Activated naive CD4-positive, alpha-beta T cell treated with anti-CD3 and anti-CD28 coated beads for 36 hours (primary cell): ENCODE measurements at places on chromosomes 7 and 10.

DNA sequence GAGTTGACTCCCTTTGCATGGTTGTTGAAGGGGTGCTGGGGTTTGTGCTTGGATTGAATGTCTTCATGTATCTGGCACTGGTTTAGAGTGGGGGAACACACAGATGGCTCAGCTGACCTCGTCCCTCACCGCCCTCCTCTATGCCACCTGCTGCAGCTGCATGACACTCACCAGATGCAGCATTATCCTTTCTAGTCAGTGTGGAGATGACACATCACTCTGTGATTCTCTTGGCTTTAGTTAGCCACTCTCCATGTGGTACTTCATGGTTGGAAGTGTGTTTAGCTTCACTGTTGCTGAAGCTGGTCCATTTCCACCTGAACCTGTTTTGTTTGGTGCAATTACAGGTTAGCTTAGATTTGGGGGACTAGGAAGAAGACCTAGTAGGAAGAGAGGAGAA is 56.3 kb upstream of the BMPER start:
- H3K27ac ChIP-seq, result no peak overlapping the region
- H3K4me3 ChIP-seq, result no peak overlapping the region
- H3K36me3 ChIP-seq, result no peaks in the 10 kb centered on the region
- H3K27me3 ChIP-seq, result peaks cover 4% of the 10 kb centered on the region
- H3K4me1 ChIP-seq, result no peaks in the 10 kb centered on the region

DNA sequence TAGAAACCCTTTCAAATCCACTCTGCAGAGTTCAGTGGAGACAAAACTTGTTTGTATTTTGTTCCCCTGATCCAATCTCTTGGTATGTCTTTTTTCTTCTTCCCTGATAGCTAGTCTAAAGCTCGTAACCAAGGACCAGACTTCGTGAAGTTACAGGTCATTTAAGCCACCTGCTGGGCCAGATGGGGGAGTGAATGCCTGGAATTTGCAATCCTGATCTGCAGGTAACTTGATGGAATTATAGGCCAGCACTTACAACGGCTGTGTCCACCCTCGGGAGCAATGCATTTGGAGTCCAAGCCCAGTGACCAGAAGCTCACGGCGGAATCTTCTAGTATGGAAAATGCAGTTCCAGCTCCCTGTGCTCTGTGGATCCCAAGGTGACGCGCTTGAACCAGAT is 566.9 kb downstream of the TCERG1L start:
- no peak overlapping the region for H3K27ac ChIP-seq
- H3K4me1 ChIP-seq, result no peaks in the 10 kb centered on the region
- DNase-seq, result no peak
- no peaks in the 10 kb centered on the region for H3K27me3 ChIP-seq

GRCh38 chr10:116589926-116590325 is 833 bp upstream of the PNLIPRP1 start:
- H3K4me3 ChIP-seq, result no peak overlapping the region
- H3K27ac ChIP-seq, result no peak overlapping the region
- no peaks in the 10 kb centered on the region for H3K4me1 ChIP-seq
- no peaks in the 10 kb centered on the region for H3K36me3 ChIP-seq
- H3K27me3 ChIP-seq, result peaks cover 7% of the 10 kb centered on the region

DNA sequence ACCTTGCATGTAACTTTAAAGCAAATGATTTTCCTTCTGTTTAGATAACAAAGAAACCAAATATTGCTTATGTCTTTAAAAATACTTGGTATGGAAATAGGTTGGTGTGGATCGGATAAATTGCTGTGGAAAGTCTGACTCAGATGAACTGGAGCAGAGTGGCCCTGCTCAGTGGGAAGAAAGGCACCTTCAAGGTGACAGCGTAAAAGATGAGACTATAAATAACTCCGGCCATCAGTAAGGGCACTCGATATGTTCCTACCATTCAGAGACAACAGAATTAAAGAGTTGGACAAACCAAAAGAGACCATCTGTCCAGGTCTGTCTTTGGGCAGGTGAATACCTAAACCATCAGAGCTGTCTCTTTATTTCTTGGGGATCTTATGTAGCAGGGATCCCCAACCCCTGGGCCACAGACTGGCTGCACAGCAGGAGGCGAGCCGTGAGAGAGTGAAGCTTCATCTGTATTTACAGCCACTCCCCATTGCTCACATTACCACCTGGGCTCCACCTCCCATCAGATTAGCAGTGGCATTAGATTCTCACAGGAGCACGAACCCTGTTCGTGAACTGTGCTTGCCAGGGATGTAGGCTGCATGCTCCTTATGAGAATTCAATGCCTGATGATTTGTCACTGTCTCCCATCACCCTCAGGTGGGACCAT is 357.1 kb downstream of the PRPF18 start:
- H3K36me3 ChIP-seq, result no peaks in the 10 kb centered on the region
- H3K27ac ChIP-seq, result no peak overlapping the region
- no peaks in the 10 kb centered on the region for H3K27me3 ChIP-seq

DNA sequence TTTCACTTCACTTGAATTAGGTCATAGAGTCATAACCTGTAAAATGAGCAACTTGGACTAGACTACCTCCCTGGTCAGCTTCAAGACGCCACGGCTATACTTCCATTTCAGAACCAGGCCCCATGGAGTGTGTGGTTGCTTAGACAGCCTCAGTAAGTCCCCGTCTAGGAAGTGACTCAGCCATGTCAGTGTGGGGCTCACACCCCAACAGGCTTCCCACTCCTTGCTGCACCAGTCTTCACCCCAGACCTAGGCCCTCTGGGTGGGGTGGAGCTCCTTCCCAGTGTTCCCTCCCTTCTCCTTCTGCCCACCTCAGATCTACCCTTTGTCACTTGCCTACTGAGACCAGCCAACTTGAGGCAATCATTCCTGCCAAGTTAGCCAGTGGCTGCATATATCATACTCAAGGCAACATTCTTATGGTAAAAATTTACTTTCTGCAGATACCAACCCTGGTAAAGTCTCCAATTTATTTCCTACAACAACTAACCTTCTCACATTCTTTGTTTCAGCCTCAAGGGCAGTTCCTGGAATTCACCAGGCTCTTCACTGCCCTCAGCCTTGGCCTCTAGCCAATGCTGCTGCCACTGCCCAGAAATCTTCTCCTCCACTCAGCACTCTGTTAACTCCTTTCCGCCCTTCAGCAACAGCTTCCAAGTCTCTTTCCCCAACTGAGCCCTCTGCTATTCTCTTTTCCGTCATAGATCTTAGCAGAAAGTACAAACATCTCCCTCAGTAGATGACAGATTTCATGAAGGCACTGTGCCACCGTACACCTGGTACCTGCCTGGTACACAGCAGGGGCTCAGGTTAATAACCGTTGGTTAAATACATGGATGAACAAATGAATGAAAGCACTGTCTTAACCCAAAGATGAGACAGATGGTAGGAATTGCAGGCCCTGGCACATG is 31.3 kb upstream of the ZNRF2 start:
- no peak for DNase-seq
- H3K27me3 ChIP-seq, result no peaks in the 10 kb centered on the region
- no peak overlapping the region for H3K4me3 ChIP-seq
- H3K4me1 ChIP-seq, result peaks cover 16% of the 10 kb centered on the region
- H3K27ac ChIP-seq, result no peak overlapping the region
- H3K36me3 ChIP-seq, result no peaks in the 10 kb centered on the region

- no peak overlapping the region for H3K27ac ChIP-seq
- H3K36me3 ChIP-seq, result no peaks in the 10 kb centered on the region
- no peaks in the 10 kb centered on the region for H3K27me3 ChIP-seq
- no peak for DNase-seq
Measured at GRCh38 chr7:140317999-140318398, 80.3 kb downstream of the SLC37A3 start.

DNA sequence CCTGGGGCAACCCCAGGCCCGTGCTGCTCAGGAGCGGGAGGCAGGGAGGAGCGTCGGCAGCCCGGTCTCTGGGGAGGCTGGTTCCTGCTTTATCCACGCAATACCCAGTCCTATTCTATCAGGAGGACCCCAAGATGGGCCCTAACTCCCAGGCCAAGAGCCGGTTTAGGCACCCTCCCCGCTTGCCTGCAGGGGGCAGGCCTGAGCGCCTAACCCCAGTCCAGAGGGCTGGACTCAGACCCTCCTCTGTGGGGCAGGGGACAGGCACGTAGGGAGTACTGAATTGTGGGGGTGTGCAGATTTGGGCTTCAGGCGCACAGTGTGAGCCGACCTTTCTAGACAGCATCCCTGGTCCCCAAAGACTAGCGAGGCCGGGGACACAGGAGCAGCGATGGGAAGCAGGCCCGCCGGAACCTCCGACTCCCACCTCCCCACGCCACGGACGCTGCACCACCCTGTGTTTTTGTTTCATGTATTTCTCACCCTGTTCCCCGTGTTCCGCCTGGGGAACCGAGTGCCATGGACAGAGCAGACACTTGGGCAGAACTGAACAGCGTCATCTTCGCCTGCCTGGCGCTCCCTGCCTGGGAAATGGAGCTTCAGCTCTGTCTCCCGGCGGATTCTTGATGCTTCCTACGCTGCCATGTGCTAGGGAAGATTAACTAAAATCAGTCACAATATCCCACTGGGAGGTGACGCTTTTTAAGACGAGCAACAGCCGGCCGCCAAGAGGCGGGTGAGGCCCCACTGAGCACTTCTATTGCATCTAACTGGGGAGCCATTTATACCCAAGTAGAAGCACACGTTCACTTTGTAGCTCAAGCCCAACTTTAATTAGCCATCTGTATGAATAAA is 5.3 kb downstream of the NUDT1 start:
- no peak overlapping the region for H3K27ac ChIP-seq
- H3K4me3 ChIP-seq, result no peak overlapping the region
- peak; percentile 19 for DNase-seq
- H3K36me3 ChIP-seq, result peaks cover 19% of the 10 kb centered on the region
- H3K4me1 ChIP-seq, result peaks cover 20% of the 10 kb centered on the region
- H3K27me3 ChIP-seq, result no peaks in the 10 kb centered on the region

GRCh38 chr10:112752288-112752687 is 197.8 kb upstream of the TCF7L2 start:
- no peaks in the 10 kb centered on the region for H3K4me1 ChIP-seq
- DNase-seq, result no peak
- H3K27ac ChIP-seq, result no peak overlapping the region
- H3K27me3 ChIP-seq, result no peaks in the 10 kb centered on the region
- peaks cover 3% of the 10 kb centered on the region for H3K36me3 ChIP-seq

GRCh38 chr10:103692952-103693811 is 162.2 kb downstream of the SH3PXD2A start:
- peak; percentile 57 for DNase-seq
- H3K36me3 ChIP-seq, result no peaks in the 10 kb centered on the region

DNA sequence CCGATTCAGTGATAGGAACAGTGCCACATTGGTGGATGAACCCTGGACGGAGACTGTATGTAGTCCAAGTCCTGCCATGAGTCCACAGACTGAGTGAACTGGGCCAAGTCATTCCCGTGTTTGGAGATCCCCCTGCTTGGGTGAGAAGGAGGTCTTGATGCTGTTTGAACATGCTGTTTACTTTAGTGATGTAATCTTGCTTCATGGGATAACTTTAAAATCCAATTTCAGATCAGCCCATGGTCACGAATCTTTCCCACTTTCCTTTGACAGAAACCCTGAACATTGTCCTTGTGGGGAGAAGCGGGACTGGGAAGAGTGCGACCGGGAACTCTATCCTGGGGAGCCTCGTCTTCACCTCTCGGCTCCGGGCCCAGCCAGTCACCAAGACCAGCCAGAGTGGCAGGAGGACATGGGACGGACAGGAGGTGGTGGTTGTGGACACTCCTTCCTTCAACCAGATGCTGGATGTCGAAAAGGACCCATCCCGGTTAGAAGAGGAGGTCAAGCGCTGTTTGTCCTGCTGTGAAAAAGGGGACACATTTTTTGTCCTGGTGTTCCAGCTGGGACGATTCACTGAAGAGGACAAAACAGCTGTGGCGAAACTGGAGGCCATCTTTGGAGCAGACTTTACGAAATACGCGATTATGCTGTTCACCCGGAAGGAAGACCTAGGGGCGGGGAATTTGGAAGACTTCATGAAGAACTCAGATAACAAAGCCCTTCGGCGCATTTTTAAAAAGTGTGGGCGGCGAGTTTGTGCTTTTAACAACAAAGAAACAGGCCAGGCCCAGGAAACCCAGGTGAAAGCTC is 26.6 kb downstream of the GIMAP8 start:
- H3K27me3 ChIP-seq, result no peaks in the 10 kb centered on the region
- peak; percentile 54 for DNase-seq
- H3K4me3 ChIP-seq, result peak overlapping the region; percentile 33
- H3K27ac ChIP-seq, result peak overlapping the region; percentile 97
- H3K4me1 ChIP-seq, result peaks cover 87% of the 10 kb centered on the region
- H3K36me3 ChIP-seq, result peaks cover 36% of the 10 kb centered on the region

GRCh38 chr7:120733143-120733542 is 124.8 kb downstream of the TSPAN12 start:
- DNase-seq, result no peak
- no peaks in the 10 kb centered on the region for H3K4me1 ChIP-seq
- H3K27ac ChIP-seq, result no peak overlapping the region
- peaks cover 8% of the 10 kb centered on the region for H3K27me3 ChIP-seq
- no peaks in the 10 kb centered on the region for H3K36me3 ChIP-seq

- H3K27ac ChIP-seq, result no peak overlapping the region
- peaks cover 6% of the 10 kb centered on the region for H3K4me1 ChIP-seq
- no peaks in the 10 kb centered on the region for H3K27me3 ChIP-seq
- no peaks in the 10 kb centered on the region for H3K36me3 ChIP-seq
Measured at GRCh38 chr7:3916146-3916545, 615.1 kb downstream of the SDK1 start.

- H3K27ac ChIP-seq, result no peak overlapping the region
- no peak for DNase-seq
- peaks cover 2% of the 10 kb centered on the region for H3K27me3 ChIP-seq
- peaks cover 2% of the 10 kb centered on the region for H3K36me3 ChIP-seq
- H3K4me3 ChIP-seq, result no peak overlapping the region
- H3K4me1 ChIP-seq, result no peaks in the 10 kb centered on the region
Measured at GRCh38 chr7:90025771-90026170, 128.5 kb upstream of the STEAP1 start.

DNA sequence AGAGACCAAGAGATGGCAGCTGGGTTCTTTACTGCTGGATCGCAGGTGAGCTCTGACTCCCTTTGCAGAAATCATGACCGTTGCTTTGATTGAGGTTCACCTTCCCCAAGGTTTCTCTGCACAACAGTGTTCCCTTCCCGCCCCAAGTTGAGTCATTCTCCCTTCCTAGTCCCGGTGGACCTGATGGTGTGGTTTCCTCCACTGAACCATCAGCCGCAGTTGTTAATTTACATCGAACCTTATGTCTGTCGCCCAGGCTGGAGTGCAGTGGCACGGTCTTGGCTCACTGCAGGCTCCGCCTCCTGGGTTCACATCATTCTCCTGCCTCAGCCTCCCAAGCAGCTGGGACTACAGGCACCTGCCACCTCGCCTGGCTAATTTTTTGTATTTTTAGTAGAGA is 5.8 kb downstream of the ZSCAN25 start:
- peaks cover 75% of the 10 kb centered on the region for H3K4me1 ChIP-seq
- peak overlapping the region; percentile 96 for H3K27ac ChIP-seq

GRCh38 chr7:148041156-148041555 is 549.4 kb upstream of the C7orf33 start:
- no peaks in the 10 kb centered on the region for H3K27me3 ChIP-seq
- H3K4me3 ChIP-seq, result no peak overlapping the region
- no peaks in the 10 kb centered on the region for H3K4me1 ChIP-seq
- H3K36me3 ChIP-seq, result no peaks in the 10 kb centered on the region
- no peak for DNase-seq
